ENCODE measurements at places on chromosomes 16 and 17.

DNA sequence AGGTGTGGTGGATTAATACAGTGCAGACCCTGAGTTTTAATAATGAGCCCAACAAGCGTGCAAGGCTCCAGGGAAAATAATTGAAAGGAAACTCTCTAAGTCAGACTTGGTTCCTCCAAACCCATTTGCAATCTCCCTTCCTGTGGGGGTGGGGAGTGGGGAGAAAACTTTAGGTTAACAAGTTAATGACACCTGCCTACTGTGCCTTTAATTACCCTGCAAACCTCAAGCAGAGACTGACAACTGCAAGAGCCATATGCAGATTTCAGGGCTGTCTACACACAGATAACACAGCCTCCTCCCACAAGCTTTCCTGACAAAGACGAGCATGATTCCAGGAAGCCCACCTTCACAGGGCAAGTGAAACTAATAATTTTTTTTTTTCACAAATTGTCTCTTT is 359.3 kb downstream of the HS3ST4 start:
- no peak for DNase-seq
- H3K4me3 ChIP-seq, result no peak overlapping the region
- no peaks in the 10 kb centered on the region for H3K4me1 ChIP-seq
- no peak overlapping the region for H3K27ac ChIP-seq

GRCh38 chr16:11666103-11667055 is 1.9 kb upstream of the SNN start:
- H3K27ac ChIP-seq, result peak overlapping the region; percentile 96
- no peaks in the 10 kb centered on the region for H3K27me3 ChIP-seq
- no peaks in the 10 kb centered on the region for H3K36me3 ChIP-seq
- peaks cover 71% of the 10 kb centered on the region for H3K4me1 ChIP-seq
- DNase-seq, result no peak

DNA sequence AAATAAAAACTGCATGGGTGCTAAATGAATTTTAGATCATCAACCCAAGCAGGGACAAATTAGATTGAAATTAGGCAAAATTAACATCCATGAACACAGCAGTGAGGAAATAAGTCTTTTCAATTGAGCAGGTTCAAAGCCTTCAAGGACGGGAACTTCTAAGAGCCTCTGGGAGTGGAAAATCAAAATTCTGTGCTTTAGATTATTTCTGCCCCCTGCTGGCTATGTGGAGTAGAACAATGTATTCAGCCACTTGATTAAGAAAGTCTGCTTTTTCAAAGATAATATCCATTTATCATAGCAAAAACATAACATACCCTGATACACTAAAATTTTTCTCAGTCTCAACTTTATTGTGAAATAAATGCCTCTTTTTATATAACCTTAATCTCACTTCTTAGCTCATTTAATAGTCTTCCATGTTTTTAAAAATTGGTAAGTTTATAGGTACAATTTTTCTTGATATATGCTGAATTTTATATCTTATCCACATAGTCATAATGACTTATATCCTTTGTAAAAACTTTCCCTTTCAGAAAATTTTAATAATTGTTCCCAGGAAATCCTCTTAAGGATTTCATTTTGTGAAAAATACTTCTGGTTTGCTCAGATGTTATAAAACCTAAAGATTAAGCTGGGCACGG is 28.1 kb upstream of the NOL11 start:
- H3K27ac ChIP-seq, result no peak overlapping the region
- H3K4me1 ChIP-seq, result peaks cover 4% of the 10 kb centered on the region
- no peak overlapping the region for H3K4me3 ChIP-seq
- peaks cover 68% of the 10 kb centered on the region for H3K36me3 ChIP-seq
- H3K27me3 ChIP-seq, result no peaks in the 10 kb centered on the region

GRCh38 chr17:66814026-66814425 is 20.9 kb upstream of the CACNG5 start:
- DNase-seq, result no peak
- no peak overlapping the region for H3K27ac ChIP-seq
- no peak overlapping the region for H3K4me3 ChIP-seq
- H3K4me1 ChIP-seq, result peaks cover 4% of the 10 kb centered on the region
- H3K36me3 ChIP-seq, result no peaks in the 10 kb centered on the region

GRCh38 chr16:3152991-3153368 is 18.2 kb downstream of the ZNF213 start:
- H3K4me1 ChIP-seq, result peaks cover 27% of the 10 kb centered on the region
- H3K4me3 ChIP-seq, result peak overlapping the region; percentile 77
- peak overlapping the region; percentile 93 for H3K27ac ChIP-seq
- peaks cover 2% of the 10 kb centered on the region for H3K36me3 ChIP-seq
- no peak for DNase-seq

DNA sequence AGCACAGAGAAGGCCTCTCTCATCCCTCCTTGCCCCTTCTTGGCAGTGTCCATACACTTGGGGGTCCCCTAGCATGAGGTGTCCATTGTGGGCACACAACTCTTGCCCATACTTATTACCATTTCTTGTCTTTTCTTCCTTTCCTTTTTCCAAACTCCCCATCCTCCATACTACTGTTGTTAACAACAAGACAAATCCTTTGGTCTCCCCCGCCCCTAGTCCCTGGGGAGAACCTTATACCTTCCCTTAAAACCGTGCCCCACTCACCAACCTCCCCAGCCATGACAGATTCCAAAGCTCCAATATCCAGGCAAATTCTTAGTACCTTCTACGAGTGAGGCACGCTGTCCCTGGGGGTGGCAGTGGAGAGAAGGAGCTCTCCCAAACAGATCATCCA is 82.9 kb downstream of the GAS7 start:
- H3K4me1 ChIP-seq, result peaks cover 64% of the 10 kb centered on the region
- no peak for DNase-seq
- no peaks in the 10 kb centered on the region for H3K36me3 ChIP-seq
- H3K27me3 ChIP-seq, result no peaks in the 10 kb centered on the region
- peak overlapping the region; percentile 93 for H3K27ac ChIP-seq

GRCh38 chr16:57537194-57537505 is 779 bp upstream of the CCDC102A start:
- DNase-seq, result no peak
- peak overlapping the region; percentile 87 for H3K4me3 ChIP-seq
- H3K4me1 ChIP-seq, result peaks cover 71% of the 10 kb centered on the region
- H3K27ac ChIP-seq, result peak overlapping the region; percentile 94
- no peaks in the 10 kb centered on the region for H3K27me3 ChIP-seq

Measured in naive thymus-derived CD8-positive, alpha-beta T cell (primary cell).